ENCODE measurements at places on chromosomes 2 and 18.

DNA sequence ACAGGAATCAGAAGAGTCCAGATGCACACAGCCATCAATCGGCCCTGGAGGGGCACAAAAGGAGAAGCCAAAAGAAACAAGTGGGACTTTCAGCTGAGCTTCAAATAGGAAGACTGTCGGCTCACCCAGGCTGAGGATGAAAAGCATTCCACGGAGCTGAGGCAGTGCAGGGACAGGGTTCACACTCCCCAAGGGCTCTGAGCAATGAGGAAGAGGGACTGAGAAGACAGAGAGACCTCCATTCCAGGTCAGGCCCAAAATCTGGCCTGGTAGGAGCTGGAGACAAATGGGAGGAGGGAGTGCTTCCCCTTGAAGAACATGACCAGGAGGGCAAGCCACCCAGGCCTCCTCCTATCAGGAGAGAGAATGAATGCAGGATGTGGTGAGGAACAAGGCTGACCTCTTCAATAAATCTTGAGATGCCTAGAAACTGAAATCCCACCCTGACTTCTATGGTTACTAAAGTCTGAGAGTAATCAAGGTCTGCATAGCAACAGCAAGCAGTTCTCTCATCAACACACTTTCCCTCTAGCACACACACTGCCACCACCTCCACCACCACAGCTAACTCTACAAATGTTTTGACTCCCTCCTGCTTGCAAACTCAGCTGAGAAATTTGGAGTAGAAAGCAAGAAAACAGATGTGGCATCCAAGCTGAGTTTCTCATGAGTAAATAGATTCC is 434.4 kb downstream of the TNS1 start:
- peaks cover 6% of the 10 kb centered on the region for H3K27me3 ChIP-seq
- H3K4me1 ChIP-seq = no peaks in the 10 kb centered on the region
- no peak overlapping the region for H3K27ac ChIP-seq
- DNase-seq = no peak
- H3K36me3 ChIP-seq = no peaks in the 10 kb centered on the region
- no peak overlapping the region for H3K4me3 ChIP-seq

GRCh38 chr2:28895189-28895893 is 874 bp downstream of the WDR43 start:
- peaks cover 8% of the 10 kb centered on the region for H3K36me3 ChIP-seq
- H3K27ac ChIP-seq = peak overlapping the region; percentile 85
- H3K4me1 ChIP-seq = peaks cover 38% of the 10 kb centered on the region
- H3K4me3 ChIP-seq = peak overlapping the region; percentile 98

DNA sequence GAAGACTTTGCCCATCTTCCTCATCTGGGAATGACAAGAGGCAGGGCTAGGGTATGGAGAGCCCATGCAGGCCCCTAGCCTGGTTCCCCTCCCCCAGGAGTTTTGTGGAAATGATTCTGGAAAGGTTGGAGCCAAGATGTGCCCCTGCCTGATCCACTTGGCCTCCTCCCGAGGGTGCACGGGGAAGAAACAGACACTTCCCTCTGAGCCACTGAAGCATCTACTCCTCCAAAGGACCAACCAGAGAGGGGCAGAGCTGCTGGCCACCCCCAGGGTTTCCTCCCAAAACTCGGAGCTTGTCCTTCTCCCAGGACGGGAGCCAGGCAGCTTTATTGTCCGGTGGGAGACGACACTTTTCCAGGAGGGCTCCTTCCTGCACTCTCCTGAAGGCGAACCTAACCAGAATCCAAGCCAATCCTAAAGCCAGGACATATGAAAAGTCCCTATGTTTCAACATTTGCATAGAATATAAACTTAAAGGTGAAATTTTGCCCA is 149.2 kb upstream of the COPS8 start:
- H3K27me3 ChIP-seq = no peaks in the 10 kb centered on the region
- peaks cover 4% of the 10 kb centered on the region for H3K4me1 ChIP-seq
- no peak for DNase-seq
- no peak overlapping the region for H3K27ac ChIP-seq
- H3K4me3 ChIP-seq = no peak overlapping the region

DNA sequence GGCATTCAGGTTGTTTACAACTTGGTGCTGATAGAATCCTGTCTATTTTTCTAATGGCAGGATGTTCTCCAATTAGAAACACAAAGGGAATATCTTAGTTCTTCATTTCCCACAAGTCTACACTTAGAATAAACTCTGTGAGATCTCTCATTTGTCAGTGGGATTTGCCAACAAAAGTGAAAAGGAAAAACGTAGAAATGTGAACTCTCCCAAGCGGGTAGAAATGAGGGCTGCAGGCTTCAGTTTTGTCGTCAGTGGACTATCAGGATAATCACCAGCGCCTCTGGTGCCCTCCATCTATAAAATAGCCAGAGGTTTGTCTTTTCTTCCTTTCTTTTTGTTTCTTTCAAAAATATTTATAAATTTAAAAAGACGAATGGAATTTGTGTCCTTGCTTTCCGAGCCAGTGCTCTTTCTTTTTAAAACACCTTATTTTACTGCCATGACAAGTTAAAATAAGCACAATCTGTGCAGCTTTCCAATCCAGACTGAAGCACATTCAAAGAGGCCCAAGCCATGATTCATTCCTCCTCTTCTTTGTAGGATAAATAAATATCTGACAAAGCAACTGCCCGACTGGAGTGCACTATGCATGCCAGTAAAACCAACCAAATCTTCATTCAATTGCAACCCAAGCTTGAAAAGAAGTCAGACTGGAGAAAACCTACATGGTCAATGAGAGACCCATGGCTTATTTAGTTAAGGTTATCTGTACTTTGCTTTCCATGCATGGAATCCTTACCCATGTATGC is 185.8 kb downstream of the ANKRD44 start:
- DNase-seq = no peak
- no peak overlapping the region for H3K27ac ChIP-seq
- H3K36me3 ChIP-seq = no peaks in the 10 kb centered on the region
- no peak overlapping the region for H3K4me3 ChIP-seq
- H3K27me3 ChIP-seq = no peaks in the 10 kb centered on the region

GRCh38 chr18:44325903-44326635 is 354.6 kb upstream of the SETBP1 start:
- no peak overlapping the region for H3K4me3 ChIP-seq
- peak; percentile 81 for DNase-seq
- H3K27me3 ChIP-seq = no peaks in the 10 kb centered on the region
- no peaks in the 10 kb centered on the region for H3K4me1 ChIP-seq
- H3K36me3 ChIP-seq = peaks cover 4% of the 10 kb centered on the region

DNA sequence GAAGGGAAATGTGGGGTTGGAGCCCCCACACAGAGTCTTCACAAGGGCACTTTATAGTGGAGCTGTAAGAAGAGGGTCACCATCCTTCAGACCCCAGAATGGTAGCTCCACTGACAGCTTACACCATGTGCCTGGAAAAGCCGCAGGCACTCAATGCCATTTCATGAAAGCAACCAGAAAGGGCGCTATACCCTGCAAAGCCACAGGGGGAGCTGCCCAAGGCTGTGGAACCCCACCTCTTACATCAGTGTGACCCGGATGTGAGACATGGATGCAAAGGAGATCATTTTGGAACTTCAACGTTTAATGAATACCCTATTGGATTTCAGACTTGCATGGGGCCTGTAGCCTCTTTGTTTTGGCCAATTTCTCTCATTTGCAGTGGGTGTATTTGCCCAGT is 694.7 kb downstream of the CBLN2 start:
- H3K4me1 ChIP-seq = no peaks in the 10 kb centered on the region
- H3K4me3 ChIP-seq = no peak overlapping the region
- H3K27me3 ChIP-seq = no peaks in the 10 kb centered on the region
- H3K36me3 ChIP-seq = peaks cover 62% of the 10 kb centered on the region
- no peak overlapping the region for H3K27ac ChIP-seq
- DNase-seq = peak; percentile 16

DNA sequence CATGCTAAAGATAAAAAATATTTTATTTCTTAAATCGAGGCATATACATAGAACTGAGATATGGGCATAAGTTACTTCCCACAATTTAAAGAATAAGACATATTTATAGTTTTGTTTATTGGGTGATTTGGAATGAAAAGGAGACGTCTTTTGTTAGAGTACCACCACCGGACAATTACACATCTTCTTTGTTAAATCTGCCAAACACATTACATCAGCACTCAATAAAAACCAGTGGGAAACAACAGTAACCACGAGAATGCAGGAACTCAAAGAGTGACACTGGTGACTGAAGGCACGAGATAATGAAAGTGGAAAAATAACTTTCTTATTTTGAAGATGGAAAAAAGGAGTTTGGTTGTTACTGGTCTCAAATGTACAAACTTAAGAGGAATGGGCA is 92.6 kb upstream of the TFCP2L1 start:
- H3K27ac ChIP-seq = no peak overlapping the region
- H3K36me3 ChIP-seq = peaks cover 63% of the 10 kb centered on the region
- H3K4me3 ChIP-seq = no peak overlapping the region
- no peaks in the 10 kb centered on the region for H3K4me1 ChIP-seq
- no peak for DNase-seq
- no peaks in the 10 kb centered on the region for H3K27me3 ChIP-seq

GRCh38 chr2:40106061-40106460 is 327.0 kb upstream of the THUMPD2 start:
- no peak overlapping the region for H3K27ac ChIP-seq
- H3K36me3 ChIP-seq = no peaks in the 10 kb centered on the region
- DNase-seq = no peak
- H3K4me1 ChIP-seq = peaks cover 16% of the 10 kb centered on the region
- no peaks in the 10 kb centered on the region for H3K27me3 ChIP-seq

DNA sequence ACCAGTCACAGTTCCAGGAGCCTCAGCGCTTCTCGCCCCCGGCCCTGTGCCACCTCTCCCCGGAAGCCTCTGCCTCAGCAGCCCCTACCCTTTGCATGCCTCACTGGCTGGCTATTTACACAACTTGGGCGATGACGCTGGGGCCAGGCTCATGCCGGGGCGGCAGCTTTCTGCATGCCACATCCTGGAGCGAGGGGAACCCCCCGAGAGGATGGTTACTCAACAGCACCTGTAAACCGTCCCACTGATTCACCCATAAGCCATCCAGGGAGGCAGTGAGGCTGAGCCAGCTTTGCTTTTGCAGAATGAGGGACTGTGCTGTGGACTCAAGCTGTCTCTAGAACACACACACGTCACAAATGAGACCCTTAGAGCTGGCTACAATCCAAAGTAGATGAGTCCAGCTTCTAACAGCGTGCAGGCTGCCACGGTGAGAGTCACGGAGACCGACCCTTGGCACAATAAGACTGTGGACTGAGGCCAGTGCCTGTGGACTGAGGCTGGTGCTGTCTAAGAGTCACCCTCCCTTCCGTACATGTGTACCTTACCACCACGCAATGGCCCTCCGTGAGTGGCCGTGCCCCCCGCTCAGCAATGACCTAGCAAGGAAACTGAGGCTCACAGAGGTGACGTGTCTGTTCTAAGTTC is 45.6 kb upstream of the ODC1 start:
- no peak overlapping the region for H3K27ac ChIP-seq
- peaks cover 6% of the 10 kb centered on the region for H3K4me1 ChIP-seq
- no peak for DNase-seq
- no peaks in the 10 kb centered on the region for H3K27me3 ChIP-seq
- no peak overlapping the region for H3K4me3 ChIP-seq
- peaks cover 8% of the 10 kb centered on the region for H3K36me3 ChIP-seq

- no peak overlapping the region for H3K4me3 ChIP-seq
- no peak for DNase-seq
- H3K27ac ChIP-seq = no peak overlapping the region
- no peaks in the 10 kb centered on the region for H3K36me3 ChIP-seq
Observed at GRCh38 chr2:31226266-31226665, 7.7 kb upstream of the EHD3 start.

DNA sequence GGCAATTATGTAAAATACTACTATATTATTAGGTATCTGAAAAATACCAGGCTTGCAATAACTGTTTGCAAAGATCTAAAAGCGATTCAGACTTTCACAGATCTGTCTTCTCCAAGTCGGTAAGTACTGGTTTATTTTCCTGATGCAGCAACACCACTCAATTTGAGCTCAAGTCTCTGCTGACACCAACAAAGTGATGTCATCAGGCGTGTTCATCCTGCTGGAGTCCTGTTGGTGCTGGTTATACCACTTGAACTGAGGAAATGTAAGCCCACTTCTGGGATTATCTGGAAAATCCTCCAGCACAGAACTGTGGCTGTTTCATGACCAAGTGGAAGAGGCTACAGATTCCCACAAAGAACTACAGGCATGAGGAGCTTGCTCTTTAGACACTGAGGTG is 267.6 kb downstream of the BCL2 start:
- H3K27me3 ChIP-seq = no peaks in the 10 kb centered on the region
- H3K36me3 ChIP-seq = no peaks in the 10 kb centered on the region
- DNase-seq = no peak
- H3K27ac ChIP-seq = no peak overlapping the region
- peaks cover 8% of the 10 kb centered on the region for H3K4me1 ChIP-seq

- no peak overlapping the region for H3K27ac ChIP-seq
- H3K36me3 ChIP-seq = peaks cover 22% of the 10 kb centered on the region
- no peak for DNase-seq
- no peak overlapping the region for H3K4me3 ChIP-seq
- H3K27me3 ChIP-seq = no peaks in the 10 kb centered on the region
Observed at GRCh38 chr18:44895176-44895798, 214.6 kb downstream of the SETBP1 start.

GRCh38 chr2:193331676-193332075 is 1136.9 kb upstream of the TMEFF2 start:
- no peaks in the 10 kb centered on the region for H3K27me3 ChIP-seq
- no peaks in the 10 kb centered on the region for H3K36me3 ChIP-seq
- no peak overlapping the region for H3K27ac ChIP-seq
- H3K4me1 ChIP-seq = no peaks in the 10 kb centered on the region

DNA sequence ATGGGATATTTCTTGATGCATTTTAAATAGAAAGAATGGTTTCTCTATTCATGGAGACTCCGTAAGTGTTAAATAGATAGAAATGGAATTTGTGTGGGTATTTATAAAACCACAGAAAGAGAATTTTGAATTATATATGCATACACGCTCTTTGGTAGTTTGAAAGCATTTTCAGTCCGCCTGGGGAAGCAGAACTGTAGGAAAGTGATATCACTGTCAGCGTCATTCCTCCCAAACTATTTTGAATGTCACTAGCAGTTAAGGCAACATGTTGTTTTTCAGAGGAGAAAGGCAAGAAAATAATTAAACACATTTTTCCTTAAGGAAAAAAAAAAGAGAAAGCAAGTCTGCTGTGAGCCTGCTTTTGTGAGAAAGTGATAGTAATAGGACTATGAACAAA is 8.7 kb upstream of the ERMN start:
- no peak overlapping the region for H3K4me3 ChIP-seq
- peaks cover 5% of the 10 kb centered on the region for H3K4me1 ChIP-seq
- no peak for DNase-seq
- no peaks in the 10 kb centered on the region for H3K36me3 ChIP-seq
- no peak overlapping the region for H3K27ac ChIP-seq
- no peaks in the 10 kb centered on the region for H3K27me3 ChIP-seq
